Activated CD8-positive, alpha-beta memory T cell treated with anti-CD3 and anti-CD28 coated beads for 36 hours (primary cell): ENCODE measurements at places on chromosomes 7 and 10. TPM values are rescaled to one million over a fixed set of nuclear protein-coding genes. Genes with fewer than 3 reads are reported as not detected.

The OR2A12 gene
- not detected for total RNA-seq

The STAMBPL1 gene
- total RNA-seq: 26.9 TPM

The DDX56 gene
- 155 TPM for total RNA-seq

The TMEM139 gene
- 0.52 TPM for total RNA-seq

The TMEM236 gene
- 0.04 TPM for total RNA-seq

The ASB15 gene
- not detected for total RNA-seq

The EMX2 gene
- not detected for total RNA-seq

The IGF2BP3 gene
- total RNA-seq: 0.04 TPM

The SLC26A4 gene
- 5.6 TPM for total RNA-seq

The ENTPD1 gene
- total RNA-seq: 8.5 TPM

The TEX36 gene
- not detected for total RNA-seq

The STEAP1B gene
- 0.23 TPM for total RNA-seq

The ADARB2 gene
- not detected for total RNA-seq

The CAV1 gene
- 1.9 TPM for total RNA-seq

The GJD4 gene
- not detected for total RNA-seq

The OPN4 gene
- total RNA-seq: not detected

The OGA gene
- 81.5 TPM for total RNA-seq

The AGR2 gene
- total RNA-seq: not detected

The ZNF488 gene
- 0.34 TPM for total RNA-seq

The CALML3 gene
- not detected for total RNA-seq

The SNX10 gene
- total RNA-seq: 46.9 TPM

The CUBN gene
- total RNA-seq: 0.19 TPM

The MASTL gene
- total RNA-seq: 28.1 TPM

The LIPK gene
- not detected for total RNA-seq

The KIF11 gene
- total RNA-seq: 40.5 TPM

The IRF5 gene
- 5.7 TPM for total RNA-seq

The ADO gene
- 33.4 TPM for total RNA-seq

The PTN gene
- not detected for total RNA-seq

The CRYGN gene
- not detected for total RNA-seq

The NKX1-2 gene
- not detected for total RNA-seq

The ACHE gene
- total RNA-seq: 0.23 TPM

The RET gene
- total RNA-seq: not detected

The NOS3 gene
- total RNA-seq: 9.7 TPM

The TMEM130 gene
- not detected for total RNA-seq

The UNCX gene
- not detected for total RNA-seq

The IDI2 gene
- not detected for total RNA-seq

The CYP2C8 gene
- 0.15 TPM for total RNA-seq

The ADAM12 gene
- 0.15 TPM for total RNA-seq

The MCMBP gene
- 129 TPM for total RNA-seq

The HOXA1 gene
- 0.15 TPM for total RNA-seq

The ITGB8 gene
- 0.04 TPM for total RNA-seq

The FGL2 gene
- 2.1 TPM for total RNA-seq

The DOCK4 gene
- total RNA-seq: 0.99 TPM

The TAF6 gene
- 75.6 TPM for total RNA-seq

The ACTL6B gene
- not detected for total RNA-seq

The INTS15 gene
- total RNA-seq: 39.6 TPM

The MBL2 gene
- not detected for total RNA-seq

The RSPH10B gene
- 0.48 TPM for total RNA-seq

The BUD31 gene
- total RNA-seq: 180 TPM

The ADRB1 gene
- total RNA-seq: 0.88 TPM

The GLRX3 gene
- total RNA-seq: 167 TPM

The DKK1 gene
- not detected for total RNA-seq

The CLCN1 gene
- not detected for total RNA-seq

The RASSF4 gene
- total RNA-seq: 1.2 TPM

The ADCY1 gene
- 0.25 TPM for total RNA-seq

The KLF6 gene
- total RNA-seq: 124 TPM

The ANXA8L1 gene
- total RNA-seq: not detected

The ZCCHC24 gene
- total RNA-seq: 1.3 TPM
